ENCODE measurements at places on chromosomes 6 and 20.

GRCh38 chr20:51732096-51732791 is 35.9 kb downstream of the ATP9A start:
- DNase-seq = no peak

- DNase-seq = no peak
These were observed 63.4 kb upstream of the MAP3K7 start for GRCh38 chr6:90650041-90650940.

- DNase-seq = no peak
These were observed 49.1 kb downstream of the GRM4 start for GRCh38 chr6:34096814-34097213.

GRCh38 chr6:12102350-12102749 is 90.2 kb downstream of the HIVEP1 start:
- no peak for DNase-seq

DNA sequence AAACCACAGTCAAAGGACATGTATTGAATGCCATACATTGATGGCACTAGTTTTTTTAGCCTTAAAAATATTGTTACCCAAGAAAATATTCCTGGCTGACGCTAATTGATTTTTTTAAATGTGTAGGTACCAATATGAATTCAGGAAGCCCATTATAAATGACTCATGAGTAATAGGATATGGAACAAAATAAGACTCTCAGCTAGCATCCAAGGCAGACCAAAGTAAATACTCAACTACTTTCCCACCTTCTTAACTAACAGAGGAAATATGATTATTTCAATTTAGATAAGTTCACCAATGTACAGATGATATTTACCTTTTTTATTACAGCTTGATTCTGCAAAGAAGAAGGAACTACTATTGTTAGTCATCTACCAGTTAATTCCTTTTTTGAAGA is 43.2 kb upstream of the TXNDC5 start:
- no peak for DNase-seq

GRCh38 chr20:60100780-60101179 is 142.6 kb downstream of the CDH26 start:
- DNase-seq = no peak

GRCh38 chr6:94673251-94673650 is 904.1 kb upstream of the MANEA start:
- no peak for DNase-seq

DNA sequence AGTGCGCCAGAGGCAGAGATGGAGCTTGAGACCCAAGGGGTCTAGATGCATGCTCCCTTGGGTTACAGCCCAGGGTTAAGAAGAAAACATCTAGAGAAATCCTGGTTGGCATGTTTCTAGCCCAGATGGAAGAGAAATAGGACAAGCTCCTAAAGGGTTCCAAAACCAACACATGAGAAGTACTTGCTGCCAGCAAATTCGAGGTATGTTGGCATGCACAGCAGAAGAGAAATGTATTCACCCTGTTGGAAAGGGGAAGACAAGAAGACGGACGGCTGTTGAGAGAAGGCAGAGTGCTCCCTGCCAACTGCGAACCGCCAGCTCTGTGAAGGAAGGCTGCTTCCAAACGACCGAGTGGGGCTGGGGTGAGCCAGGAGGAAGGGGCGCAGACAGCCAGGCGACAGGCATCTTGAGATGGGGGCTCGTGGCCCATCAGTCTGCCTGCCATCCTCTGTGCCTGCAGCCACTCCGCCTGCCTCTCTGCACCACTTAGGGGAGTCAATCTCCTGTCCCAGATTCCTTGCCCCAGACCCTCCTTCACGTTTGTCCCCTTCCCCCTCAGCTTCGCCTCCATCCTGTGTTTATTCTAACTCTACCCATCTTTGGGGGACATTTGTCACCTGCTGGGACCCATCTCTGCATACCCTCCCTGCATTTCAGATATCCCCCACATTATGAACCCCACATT is 249.2 kb downstream of the CDC5L start:
- DNase-seq = no peak

- no peak for DNase-seq
These were observed 33.4 kb upstream of the IL17A start for GRCh38 chr6:52152711-52153160.

DNA sequence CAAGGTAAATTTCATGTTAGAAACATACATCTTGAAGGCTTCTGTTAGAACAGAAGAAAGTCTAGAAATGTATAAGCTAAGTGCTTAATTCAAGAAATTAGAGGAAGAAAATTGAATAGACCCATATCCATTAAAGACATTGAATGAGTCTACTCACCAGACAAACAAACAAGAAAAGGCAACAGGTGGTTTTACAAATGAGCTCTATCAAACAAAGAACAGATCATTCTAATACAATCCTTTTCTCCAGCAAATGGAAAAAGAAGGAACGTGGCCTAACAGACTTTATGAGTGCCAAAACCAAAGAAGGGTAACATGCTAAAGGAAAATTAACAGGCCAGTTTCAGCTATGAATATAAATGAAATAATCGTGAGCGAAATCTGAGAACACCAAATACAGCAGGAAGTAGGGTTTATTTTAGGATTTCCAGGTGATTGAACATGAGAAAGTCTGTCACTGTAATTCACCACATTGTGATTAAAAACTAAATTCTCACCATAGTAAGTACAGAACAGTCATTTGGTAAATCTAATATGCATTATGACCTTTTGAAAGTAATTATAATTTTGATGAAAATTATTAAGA is 22.6 kb downstream of the MTHFD1L start:
- no peak for DNase-seq

- no peak for DNase-seq
These were observed 144.8 kb downstream of the BACH2 start for GRCh38 chr6:90151576-90152422.

DNA sequence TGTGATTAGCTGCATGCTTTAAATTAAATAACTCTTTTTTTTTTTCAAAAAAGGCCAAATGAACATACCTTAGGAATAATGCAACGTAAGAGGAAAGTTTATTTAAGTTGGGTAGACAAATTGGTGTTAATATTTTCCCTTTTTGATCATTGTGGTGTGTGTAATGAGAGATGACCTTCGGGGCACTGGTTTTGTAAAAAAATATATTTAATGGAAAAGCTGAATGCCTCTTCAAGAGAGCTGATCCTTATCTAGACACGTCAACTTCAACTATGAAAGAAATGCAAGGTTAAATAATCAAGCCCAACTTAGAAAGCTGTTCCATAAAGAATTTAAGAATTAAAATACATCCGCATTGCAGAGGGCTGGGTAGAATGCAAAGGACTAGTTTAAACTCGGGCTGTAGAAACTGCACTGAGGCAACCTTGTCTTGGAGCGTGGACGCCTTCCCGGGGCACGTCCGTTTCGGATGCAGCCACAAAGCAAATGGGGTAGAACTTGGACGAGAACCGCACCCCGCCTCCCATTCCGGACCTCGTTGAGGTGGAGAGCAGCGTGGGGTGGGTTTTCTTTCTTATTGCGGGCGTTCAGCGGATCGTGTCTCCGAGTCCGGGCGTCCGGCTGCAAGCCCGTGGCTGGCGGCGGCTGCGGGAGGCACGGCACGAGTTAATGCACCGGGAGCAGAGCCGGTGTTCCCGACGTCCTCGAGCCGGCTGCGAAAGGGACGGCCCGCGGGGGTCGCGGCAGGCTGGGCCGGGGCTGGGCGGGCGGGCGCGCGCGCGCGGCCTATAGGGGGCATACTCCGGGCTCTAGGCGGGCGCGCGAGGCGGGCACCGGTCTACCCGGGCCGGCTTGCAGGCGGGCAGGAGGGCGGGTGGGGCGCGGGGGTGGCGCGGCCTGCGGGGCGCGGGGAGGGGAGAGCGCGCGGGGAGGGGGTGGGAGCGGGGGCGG is 1.9 kb downstream of the JARID2 start:
- DNase-seq = peak; percentile 55

DNA sequence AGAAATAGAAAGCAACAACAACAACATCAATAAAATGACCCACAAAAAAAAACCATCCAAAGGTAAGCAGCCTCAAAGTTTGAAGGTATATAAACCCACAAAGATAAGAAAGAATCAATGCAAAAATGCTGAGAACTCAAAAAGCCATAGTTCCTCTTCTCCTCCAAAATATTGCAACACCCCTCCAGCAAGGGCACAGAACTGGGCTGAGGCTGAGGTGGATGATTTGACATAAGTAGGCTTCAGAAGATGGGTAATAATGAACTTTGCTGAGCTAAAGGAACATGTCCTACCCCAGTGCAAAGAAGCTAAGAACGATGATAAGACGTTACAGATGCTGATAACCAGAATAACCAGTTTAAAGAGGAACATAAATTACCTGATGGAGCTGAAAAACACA is 188.8 kb upstream of the BTBD3 start:
- DNase-seq = no peak

GRCh38 chr6:144194293-144194810 is 44.0 kb downstream of the STX11 start:
- no peak for DNase-seq

- DNase-seq = no peak
These were observed 23.6 kb upstream of the SLC4A11 start for GRCh38 chr20:3262566-3262965.

DNA sequence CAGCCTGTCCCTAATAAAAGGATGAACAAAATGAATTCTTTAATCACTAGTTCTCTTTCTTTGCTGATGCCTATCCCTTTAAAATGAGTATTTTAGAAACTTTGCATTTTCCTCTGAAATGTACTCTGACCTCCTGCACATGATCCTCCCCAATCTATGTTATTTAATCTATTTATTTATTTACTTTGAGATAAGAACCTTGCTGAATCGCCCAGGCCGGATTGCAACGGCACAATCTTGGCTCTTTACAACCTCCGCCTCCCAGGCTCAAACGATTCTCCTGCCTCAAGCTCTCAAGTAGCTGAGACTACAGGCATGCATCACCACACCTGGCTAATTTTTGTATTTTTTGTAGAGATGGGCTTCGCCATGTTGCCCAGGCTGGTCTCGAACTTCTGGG is 27.9 kb downstream of the ADTRP start:
- DNase-seq = no peak

DNA sequence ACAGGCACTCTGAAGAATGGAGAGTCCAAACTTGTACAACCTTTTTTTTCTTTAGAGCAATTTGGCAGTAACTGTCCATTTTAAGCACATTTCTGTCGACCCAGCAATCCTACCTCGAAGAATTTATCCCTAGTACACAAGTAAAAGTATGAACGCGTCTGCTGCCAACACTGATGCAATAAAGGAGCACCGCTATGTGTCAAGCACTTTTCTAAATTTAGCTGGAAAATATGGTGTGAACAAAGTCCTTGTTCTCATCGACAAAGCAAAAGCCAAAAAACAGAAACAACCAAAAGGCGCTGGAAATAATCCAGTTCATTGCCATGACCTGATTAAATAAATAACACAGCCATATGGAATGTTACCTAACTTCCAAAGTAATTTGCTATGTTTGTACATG is 1.1 kb downstream of the DPM1 start:
- DNase-seq = no peak

- DNase-seq = no peak
These were observed 2.1 kb downstream of the MMP24OS start for GRCh38 chr20:35275741-35276251.

DNA sequence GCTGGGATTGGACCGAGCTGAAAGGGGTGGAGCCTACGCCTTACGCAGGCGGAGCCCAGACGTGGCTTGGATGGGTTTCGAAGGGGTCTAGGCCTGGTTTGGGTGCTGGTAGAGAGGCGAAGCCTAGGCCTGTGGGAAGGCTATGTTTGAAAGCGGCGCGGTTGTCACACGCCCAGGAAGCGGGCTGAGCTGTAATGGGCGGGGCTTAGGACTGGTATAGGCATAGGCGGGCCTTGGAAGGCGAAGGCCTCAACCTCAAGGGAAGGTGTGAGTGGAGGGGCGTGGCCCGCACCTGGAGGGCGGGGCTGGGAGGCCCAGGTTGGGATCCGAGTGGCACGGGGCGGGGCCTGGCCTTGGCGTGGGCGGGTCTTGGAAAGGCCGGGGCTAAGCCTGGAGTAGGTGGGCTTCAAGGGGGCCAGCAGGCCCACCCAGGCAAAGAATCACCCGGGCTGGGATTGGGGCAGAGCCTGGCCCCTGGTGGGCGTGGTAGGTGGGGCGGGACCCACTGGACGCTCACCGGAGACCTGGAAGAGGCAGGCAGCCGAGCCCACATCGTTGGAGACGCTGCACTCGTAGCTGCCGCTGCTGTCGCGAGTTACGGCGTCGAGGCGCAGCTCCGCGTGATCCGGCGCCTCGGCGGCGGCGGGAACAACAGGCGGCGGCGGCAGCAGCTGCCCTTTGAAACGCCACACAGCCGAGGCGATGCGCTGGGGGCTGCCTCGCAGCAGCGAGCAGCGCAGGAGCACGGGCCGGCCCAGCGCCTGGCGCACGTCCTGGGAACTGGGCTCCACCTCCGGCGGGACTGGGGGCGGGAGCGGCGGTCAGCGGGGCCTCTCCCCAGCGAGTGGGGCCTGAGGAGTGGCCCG is 49.0 kb downstream of the MDGA1 start:
- no peak for DNase-seq

- no peak for DNase-seq
These were observed 79.3 kb downstream of the INSM1 start for GRCh38 chr20:20447196-20447595.

DNA sequence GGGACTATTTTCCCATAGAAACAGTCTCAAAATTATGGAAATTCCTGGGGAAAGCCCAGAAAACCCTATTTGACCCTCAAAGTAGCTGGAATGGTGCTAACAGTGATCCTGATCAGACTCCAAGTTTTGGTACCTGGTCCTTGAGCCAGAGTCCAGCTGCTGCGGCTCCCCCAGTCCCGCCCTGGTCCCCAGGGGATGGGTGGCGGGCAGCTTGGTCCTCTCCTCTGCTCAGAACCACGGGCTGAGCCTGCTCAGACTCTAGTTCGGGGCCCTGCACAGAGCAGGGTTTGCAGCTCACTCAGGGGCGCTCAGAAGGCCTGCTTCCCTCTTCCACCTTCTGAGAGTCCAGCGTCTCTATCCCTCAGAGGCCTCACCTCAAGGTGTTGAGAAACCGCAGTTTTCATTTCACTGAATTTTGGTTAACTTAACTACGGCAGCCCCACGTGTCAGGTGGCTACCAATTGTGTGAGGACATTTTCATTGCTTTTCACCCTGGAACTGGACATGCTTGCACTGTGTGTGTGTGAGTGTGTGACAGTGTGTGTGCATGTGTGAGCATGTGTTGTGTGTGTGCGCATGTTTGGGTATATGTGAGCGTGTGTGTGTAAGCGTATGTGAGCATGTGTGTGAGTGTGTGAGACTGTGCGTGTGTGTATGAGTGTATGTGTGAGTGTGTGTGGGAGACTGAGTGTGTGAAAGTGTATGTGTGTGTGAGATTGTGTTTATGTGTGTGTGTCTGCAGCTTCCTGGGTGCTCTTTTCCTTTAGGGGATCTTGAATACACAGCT is 44.2 kb upstream of the PDE10A start:
- DNase-seq = no peak

Data from dorsolateral prefrontal cortex (tissue), 122 donors.